ENCODE measurements at places on chromosomes 5 and 9.
A peak's percentile ranks its signal among the peaks of the same experiment; 100 is the strongest.

DNA sequence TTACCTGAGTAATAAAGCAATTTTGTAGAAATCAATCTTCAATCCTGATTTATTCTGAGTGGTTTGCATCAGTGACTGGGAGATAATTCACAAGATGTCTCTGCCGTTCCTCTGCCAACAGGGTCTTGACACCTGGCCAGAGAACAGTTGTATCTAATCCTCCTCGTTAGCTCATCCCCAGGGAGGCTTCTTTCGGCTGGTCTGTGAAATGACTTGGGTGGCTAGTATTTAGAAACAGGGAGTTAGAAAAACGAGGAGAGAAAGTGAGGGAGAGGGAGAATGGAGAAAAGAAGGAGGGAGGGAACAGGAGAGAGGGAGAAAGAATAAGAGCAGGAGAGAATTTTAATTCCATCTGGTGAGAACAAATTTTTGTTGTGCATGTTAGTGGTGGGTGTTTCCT, 600.2 kb upstream of the TLE4 start:
- DNase-seq = no peak

DNA sequence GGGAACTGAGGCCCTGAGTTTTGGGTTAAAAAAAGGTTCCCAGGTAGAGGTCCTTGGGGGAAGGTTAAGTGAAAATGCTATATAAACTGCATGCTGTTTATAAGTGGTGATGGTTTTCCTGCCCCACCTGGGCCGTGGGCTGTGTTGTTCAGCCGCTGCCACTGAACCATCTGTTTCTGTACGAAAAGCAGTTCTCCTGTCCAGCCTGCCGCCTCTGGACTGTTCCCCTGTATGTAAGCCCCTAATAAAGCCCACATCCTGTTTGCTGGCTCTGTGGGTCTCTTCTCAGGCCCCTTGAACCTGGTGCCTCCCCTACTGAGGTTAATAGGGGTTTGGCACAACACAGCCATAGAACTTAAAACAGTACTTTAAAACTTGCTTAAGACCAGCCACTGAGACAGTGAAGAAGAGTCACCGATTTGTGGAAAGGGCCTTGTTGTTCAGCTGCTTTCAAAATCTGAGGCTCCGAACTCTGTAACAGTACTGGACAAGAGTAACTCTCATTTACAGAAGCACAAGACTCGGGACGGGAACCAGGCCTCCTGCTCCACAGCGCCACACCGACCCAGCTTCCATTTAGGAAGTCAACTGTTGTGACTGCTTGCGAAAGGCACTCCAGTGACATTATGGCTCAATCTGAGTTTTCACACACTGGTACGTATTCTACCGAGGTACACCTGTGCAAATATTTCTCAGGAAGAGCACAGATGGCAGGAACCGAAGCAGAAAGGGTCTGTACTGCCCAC, 192.5 kb downstream of the CDK5RAP2 start:
- DNase-seq = no peak

GRCh38 chr5:30768056-30768690, 425.3 kb upstream of the CDH6 start:
- DNase-seq = no peak

DNA sequence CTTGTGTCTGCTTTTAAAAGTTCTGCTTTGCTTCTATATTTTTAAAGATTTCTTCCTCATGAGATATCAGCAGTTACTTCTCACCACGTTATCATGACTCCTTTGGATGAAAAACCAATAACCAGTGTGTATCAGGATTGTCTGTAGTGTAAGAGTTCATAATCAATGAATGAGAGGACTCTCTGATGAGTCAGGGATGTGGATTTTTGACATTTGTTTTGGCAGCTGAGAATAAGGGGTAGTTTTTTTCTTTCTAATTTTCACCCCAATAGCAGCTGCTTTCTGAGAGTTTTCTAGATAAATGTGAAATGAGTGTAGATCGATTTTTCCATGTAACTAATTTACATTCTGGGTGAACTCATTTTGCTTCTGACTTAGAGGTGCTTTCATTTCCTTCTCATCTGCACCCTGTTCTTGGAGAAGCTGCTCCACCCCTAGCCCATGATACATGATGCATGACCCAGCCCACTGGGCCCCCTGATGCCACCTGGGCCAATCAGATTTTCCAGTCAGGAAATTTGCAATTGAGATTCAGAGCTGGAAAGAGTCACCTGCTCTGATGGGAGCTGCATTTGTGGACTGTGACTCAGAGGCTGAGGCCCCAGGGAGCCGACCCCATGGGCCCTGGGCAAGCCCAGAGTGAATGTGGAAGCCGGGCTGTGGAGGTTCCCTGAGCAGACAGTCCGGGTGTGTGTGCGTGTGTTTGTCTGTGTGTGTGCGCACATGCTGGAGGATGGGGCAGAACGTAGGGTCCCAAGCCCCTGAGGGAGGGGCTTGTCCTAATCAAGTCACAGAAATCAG, 159.3 kb downstream of the RGS3 start:
- DNase-seq = peak; percentile 62

DNA sequence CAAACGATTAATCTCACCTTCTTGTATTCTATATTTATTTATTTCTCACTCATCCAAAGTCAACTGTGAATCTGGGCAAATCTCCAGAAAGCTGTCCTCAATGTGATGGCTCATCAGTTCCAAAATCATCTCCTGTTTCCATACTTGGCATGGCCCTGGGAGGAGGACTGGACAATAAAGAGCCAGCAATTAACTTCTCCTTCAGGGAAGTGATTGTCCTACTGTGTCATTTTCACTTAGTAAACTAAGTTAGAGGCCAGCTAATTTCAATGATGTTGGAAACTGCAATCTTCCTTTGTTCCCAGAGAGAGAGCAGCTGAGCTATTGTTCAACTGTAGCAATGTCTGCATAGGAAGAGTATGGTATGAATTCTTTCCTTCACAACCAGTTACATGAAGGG, 17.5 kb downstream of the CDH12 start:
- peak; percentile 29 for DNase-seq

DNA sequence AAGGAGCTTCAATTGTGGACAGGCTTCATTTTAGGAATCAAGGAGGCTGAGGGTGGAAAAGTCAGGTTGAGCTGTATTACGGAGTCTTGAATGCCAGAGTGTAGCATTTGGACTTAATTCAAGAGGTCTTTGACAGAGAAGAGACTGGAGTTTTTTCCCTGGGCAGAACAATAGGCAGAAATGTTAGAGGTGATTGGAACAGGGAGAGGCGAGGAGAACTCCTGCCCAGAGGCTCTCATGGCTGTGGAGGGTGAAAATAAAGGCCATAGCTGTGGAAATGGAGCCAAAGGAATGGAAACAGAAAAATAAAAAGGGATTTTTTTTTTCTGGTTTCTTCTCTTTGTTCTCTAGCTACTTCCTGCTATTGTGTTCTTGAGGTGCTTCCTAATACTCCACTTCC, 3.7 kb upstream of the IFNB1 start:
- no peak for DNase-seq

DNA sequence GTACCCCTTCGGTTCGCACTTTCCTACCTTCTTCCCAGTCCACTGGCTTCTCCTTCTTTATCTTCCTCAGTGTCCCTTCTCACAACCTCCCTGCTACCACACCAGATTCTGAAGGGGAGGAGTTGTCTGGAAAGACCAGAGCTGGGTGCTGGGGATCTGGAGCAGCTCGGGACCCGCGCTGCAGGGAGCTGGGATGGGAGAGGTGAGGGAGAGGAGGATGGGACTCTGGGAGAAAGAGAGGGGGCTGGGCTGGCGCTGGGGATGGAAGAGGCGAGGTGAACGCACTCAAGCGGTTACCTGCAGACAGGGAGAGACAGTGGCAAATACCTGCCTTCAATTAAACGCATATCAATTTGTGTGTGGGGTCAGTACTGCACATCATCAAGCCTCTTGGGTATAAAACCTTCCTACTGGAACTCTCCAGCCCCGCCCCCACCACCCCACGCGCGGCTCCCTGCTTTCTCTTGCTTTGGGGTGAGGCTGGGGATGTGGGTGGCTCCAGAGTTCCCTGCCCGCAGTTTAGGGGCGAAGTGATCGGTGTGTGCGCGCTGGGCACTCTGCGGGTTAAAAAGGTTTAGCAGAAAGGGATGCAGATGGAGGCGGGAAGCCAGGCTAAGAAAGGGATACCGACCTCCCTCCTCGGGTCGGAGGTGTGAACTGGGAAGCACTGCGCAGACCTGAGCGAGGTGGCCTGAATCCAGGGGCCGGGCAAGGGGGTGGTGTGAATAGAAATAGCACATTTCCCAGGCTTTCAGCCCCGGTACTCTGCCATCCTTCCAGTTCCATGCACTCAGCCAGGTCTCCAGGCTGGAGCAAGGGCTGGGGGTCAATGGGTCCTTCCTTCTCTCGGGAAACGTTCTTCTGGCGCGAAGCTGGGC, 977 bp upstream of the PAM start:
- DNase-seq = peak; percentile 47

GRCh38 chr9:1708219-1708618, 306.9 kb upstream of the SMARCA2 start:
- DNase-seq = no peak

DNA sequence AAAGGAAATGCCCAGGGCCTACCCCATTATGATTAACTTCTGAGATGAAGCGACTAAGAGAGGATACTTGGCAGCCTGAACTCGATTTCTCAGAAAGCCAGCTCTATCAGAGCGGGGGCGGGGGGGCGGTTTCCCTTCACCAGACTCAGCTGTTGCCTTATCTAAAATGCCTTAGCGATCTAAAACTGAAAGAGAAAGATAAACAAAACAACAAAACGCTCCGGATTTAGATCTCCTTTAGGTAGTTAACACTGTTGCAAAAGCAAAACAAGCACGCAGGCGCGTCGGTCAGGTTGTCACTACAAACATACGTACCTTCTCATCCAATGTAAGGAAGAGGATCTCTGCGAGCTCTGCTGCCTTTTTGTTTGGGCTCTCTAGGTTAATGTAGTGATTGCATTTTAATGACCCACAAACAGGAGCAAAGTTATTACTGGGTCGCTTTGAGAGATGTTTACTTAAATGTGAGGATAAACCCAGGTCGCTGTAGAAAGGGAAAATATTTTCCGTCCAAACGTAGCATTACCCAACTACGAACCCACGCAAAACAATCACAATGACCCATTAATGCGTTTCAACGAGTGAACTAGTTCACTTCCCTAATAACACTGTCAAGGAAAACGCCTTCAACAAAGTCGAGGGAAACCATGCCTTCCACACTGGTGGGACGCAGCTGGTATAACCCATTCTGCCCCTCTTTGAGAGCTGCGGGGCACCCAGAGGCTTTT, 982 bp downstream of the EPB41L4A start:
- DNase-seq = no peak

DNA sequence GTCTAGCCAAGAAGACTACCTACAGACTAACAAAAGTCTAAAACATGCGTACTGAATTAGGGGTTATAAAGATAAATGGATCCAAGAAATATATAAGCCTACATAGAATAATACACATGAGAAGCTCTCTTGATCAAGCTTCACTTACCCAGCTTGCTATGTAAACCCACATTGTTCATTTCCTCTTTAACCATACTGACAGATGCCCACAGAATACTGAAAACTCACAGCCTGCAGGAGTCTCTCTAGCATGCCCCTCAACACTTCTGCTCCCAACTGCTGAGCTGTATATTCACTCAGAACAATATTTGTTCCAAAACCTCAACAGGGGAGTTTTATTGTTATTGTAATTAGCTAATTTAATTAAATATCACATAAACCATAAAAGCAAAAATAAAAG, 52.4 kb downstream of the RFX3 start:
- DNase-seq = no peak

DNA sequence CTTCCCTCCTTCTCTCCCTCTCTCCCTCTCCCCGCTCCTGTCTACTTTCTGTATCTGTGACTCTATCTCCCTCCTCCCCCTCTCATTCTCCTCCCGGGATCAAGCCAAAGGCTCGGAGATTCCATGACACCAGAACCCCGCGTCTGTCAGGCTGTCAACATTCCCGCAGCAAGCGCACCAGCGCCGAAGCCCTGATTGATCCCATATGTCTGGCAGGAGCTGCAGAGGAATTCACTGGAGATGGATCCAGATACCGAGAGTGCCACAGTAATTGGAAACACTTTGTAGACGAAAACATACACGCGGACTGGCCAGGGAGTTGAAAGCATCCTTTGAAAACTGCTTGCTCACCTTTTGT, 300 bp upstream of the SVEP1 start:
- peak; percentile 79 for DNase-seq

DNA sequence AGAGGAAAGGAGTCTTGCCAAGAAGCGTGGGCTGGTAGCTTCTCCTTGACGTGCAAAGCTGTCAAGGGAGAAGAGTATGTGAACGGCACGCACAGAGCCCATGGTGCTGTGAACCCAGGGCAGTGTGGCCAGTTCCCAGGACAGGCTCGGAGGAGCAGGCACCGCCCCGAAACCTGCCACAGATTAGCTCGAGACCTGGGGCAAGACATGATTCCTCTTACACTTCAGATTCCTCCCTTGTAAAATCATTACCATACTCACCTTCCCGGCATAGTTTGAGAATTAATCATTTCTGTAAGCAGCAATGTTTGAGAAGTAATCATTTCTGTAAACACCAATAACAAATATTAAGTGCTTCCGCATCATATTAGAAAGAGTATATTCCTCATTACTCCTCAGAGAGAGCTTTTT, 19.9 kb downstream of the GOLM1 start:
- peak; percentile 64 for DNase-seq

DNA sequence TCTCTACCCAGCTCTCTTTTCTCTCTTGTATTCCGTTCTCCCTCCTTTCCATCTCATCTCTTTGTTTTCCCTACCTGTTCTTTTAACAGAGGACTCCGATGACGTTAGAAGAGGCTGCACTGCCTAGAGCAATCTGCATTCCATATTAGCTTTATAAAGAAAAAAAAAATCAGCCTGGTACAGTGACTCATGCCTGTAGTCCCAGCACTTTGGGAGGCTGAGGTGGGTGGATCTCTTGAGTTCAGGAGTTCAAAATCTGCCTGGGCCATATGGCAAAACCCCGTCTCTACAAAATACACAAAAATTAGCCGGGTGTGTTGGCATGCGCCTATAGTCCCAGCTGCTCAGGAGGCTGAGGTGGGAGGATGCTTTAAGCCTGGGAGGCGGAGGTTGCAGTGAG, 49.0 kb downstream of the DAPK1 start:
- DNase-seq = no peak

DNA sequence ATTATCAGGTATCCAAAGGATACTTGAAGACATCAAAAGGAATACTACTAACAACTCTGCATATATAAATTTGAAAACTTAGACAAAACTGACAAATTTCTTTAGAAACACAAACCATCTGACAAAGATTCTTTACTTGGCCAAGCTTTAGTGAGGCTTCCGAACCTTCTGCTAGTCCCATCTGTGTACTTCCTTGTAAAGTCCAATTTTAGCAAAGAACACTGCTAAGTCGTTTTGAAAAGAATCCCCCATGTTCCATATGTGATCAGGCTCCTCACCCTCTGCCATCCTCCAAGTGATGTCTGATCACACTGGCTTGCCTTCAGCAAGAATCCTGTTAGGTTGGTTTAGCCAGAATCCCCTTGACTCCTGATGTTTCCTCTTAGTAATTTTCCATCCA, 150.0 kb upstream of the ACO1 start:
- DNase-seq = no peak

GRCh38 chr9:108859459-108860114, 2.5 kb upstream of the ACTL7A start:
- DNase-seq = no peak

DNA sequence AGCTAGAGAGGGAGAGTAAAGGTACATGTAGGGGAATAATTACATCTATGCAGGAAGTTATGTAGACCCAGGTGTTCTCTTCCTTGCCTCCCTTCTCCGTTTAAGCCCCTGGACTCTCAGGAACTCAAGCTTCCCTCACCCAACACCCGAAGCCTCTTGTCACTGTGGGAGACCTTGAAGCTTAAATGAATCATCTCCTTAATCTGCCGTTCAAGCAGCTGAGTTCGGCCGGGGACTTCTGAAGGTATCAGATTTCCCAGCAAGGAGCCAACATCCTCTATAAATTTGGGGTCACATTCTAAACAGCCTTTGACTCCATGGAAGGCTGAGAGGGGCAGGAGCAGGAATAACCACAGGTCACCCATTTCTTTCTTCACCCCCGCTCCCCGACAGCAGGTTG, 412 bp downstream of the IZUMO3 start:
- DNase-seq = no peak
